ENCODE measurements at places on chromosomes 12 and 14. TPM values are rescaled to one million over a fixed set of nuclear protein-coding genes. Genes with fewer than 3 reads are reported as not detected.
A peak's percentile ranks its signal among the peaks of the same experiment; 100 is the strongest.

Gene NTS
- total RNA-seq = 5.1 TPM

Gene RDH16
- total RNA-seq = 0.31 TPM

Gene ZNF268
- total RNA-seq = 38.2 TPM

Gene GZMB
- total RNA-seq = not detected

Gene KIF26A
- 43.0 TPM for total RNA-seq

Gene TSPAN19
- total RNA-seq = not detected

GRCh38 chr14:32457213-32457920 is 128.3 kb downstream of the AKAP6 start:
- no peak for DNase-seq

- DNase-seq = no peak
These were observed 114.0 kb downstream of the GALC start for GRCh38 chr14:87878959-87879358.

DNA sequence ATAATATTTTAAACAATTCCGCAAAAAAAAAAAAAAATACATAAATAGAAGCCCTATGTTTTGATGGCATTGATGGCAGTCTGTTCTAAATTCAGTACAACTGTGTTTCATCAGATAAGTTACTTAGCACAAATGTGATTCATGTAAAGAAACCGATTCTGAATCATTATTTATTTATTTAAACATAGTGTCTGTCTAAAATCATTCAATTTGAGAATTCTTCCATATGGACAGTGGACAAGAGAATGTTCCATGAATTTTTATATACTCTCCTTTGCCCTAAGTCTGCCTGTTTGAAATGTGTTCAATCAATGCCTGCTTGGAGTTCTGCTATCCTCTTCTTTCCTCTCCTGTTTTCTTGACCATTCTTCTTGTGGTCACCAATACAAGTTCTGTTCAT is 126.5 kb downstream of the PDE3A start:
- no peak for DNase-seq

GRCh38 chr14:69685218-69685616 is 73.8 kb downstream of the SUSD6 start:
- no peak for DNase-seq

DNA sequence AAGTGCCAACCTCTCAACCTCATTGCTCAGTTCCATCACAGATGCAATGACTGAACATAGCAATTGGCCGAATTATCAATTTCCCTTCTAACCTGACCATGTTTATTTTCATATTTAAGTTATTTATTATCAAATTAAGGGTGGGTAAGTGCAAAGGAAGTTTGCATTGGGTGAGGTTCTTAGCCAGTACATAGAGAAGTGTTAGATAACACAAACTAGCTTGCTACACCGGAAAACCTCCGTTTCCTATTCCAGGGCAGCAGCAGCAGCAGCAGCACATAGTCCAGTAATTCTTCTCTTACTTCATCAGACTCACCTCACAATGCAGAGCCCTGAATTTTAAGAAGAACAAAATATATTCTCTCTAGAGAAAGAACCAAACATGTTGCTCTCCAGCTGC is 200.5 kb upstream of the OR4E1 start:
- DNase-seq = no peak

GRCh38 chr12:90216020-90216552 is 507.4 kb upstream of the ATP2B1 start:
- no peak for DNase-seq

GRCh38 chr12:117580718-117581062 is 219.3 kb upstream of the NOS1 start:
- DNase-seq = peak; percentile 99

DNA sequence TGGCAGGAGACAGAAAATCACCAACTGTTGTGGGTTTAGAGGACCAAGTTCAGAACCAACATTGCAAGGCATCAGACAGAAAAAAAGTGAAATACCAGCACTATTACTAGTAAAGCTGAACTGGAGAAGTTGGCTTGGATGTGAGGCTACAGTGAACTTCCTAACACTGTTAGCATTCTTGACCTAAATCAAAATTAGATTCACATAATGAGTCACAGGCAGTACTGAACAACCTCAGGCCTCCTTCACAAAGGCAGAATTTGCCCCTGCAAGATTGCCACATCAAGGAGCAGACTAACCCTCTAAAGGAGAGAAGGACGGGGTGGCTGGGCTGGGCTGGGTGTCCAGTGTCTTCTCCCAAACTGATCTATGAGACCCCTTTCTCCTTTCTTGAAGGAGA is 539.7 kb downstream of the SNAPC1 start:
- no peak for DNase-seq

GRCh38 chr14:77660754-77661153 is 44.3 kb upstream of the SPTLC2 start:
- DNase-seq = no peak

DNA sequence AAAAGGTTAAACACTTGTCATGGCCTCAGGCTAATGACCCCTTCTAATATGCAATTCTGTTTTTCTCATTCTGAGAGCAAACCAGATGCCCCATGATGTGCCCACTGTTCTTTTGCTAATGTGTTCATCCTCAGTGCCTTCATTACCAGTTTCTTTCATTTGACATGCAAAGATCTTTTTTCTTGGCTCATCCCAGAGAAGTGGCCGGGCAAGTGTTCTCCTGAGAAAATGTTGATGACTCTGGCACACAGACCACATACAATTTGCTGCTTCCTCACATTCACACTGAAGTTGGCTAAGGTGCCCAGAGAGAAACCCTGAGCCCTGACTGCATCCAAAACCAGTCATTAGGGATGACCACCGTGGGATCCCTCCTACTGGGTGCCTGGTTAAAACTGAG is 833.3 kb downstream of the DIO2 start:
- DNase-seq = peak; percentile 60

DNA sequence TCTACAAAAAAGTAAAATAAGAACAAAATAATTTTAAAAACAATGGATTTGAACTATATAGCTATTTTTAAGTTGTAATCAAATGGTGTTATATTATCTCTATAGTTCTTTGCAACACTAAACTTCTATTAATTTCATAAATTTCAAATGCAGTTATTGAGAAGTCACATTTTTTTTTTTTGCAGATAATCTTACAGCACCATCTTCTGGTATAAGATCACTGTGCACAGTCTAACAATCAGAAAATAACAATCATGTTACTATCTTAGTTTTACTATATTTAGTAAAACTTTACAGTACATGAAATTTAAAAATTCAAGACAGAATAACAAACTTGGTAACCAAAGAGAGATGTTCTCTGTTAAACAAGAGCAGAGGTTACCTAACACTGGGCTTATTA is 40.6 kb downstream of the GXYLT1 start:
- no peak for DNase-seq

- DNase-seq = peak; percentile 67
These were observed 108.6 kb upstream of the FZD10 start for GRCh38 chr12:130053651-130054069.

- no peak for DNase-seq
These were observed 485.9 kb downstream of the APAF1 start for GRCh38 chr12:99130808-99131553.

DNA sequence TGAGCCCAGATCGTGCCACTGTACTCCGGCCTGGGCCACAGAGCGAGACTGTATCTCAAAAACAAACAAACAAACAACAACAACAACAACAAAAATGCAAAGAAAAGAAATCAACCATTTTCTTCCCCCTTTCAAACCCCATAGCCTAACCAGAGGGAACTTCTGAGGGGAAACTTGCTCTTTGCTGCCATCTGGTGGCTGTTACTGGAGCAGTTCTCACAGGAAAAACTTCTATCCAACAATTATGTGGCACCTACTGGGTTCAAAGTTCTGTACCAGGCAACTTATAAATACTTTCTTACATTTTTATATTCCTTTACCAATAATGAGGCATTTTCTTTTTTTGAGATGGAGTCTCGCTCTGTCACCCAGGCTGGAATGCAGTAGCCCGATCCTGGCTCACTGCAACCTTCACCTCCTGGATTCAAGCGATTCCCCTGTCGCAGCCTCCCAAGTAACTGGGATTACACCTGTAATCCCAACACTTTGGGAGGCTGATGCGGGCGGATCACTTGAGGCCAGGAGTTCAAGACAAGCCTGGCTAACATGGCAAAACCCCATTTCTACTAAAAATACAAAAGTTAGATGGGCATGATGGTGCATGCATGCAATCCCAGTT is 50.9 kb upstream of the BICDL1 start:
- peak; percentile 70 for DNase-seq

DNA sequence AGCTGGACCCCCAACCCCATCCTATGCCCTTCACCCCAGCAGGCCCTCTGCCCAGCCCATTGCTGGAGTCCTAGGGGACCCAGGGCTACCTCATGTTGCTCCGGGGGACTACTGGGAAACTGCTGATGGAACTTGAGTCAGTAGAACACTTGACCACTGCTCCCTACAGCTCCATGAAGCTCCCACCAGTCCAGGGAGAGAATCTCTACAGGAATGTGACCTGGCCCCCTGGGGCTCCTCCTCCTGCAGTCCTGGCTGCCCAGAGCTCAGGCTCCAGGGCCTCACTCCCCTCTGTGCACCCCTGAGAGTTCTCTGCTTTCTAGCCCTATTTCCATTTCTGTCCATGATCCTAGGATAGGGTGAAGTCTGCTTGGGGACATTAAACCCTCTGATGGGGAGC is 10.8 kb upstream of the AQP2 start:
- peak; percentile 27 for DNase-seq

GRCh38 chr14:45194964-45195363 is 58.0 kb downstream of the MIS18BP1 start:
- no peak for DNase-seq

GRCh38 chr14:37037636-37038387 is 134.6 kb downstream of the SLC25A21 start:
- no peak for DNase-seq
